ENCODE measurements at places on chromosomes 16 and 17. TPM values are rescaled to one million over a fixed set of nuclear protein-coding genes. Genes with fewer than 3 reads are reported as not detected.

DNA sequence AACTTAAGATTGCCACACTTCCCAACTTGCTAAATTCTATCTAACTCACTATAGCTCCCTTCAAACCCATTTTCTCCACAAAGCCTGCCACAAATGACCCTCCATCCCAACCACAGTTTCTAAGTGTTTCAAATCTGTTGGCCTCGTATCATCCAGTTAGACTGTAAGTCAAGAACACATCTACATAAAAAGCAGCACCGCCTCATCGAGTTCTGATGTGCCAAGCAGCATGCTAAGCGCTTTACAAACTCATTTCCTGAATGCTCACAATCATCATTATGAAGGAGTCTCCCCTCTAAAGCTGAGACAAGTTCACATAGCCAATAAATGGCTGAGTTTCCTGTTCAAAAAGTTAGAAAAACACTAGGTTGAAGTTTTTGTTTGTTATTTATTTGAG is 9.2 kb upstream of the ANKFY1 start:
- DNase-seq: no peak

DNA sequence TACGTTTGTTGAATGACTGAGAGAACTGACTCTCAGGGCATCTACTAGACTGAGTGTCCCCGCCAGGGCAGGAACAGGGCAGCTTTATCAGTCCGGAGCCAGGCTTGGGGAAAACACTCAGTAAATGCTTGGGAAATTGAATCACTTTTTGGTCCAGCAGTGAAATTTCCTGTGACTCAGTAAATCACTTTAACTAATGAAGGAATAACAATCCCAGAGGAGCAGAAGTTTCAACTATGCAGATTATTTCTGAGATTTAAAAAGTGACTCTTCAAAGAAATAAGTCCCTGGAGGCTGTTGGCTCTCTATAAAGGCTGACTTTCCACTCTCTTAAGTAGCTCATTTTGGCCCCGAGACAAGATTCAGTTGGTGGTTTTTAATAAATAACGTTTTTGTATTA is 101.8 kb downstream of the FOXL1 start:
- no peak for DNase-seq

DNA sequence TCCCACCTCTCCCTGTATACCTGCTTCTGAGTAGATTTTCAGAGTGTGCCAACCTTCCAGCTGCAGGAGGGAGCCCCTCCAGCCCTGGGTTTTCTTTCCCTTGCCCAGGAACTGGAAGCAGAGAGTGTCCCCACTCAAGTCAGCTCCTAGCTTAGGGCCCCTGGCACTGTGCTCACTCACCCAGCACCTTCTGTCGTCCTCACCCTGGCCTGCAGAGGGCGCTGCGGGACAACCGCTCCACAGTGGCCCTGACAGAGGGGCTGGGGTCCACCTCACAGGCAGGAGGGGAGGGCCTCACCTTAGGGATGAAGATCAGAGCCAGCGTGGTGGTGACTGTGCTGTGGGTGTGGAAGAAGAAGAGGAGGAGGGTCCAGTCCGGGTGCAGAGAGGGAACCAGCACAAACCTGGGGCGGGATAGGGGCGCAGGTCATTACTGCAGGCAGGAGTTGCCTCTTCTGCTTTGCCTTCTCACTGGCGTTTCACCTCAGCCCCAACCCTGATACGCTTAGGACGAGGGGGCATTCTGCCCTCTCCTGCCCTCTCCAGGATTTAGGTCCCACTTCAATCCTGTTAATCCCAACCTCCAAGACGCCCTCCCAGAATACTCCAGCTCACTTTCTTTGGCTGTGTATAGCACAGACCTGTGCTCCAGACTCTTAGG is 10.0 kb downstream of the GPR179 start:
- DNase-seq: peak; percentile 77

The CD300H gene
- total RNA-seq: not detected

- peak; percentile 34 for DNase-seq
Observed at GRCh38 chr17:55037828-55038227, 69.3 kb downstream of the STXBP4 start.

The NXPH3 gene
- 0.29 TPM for total RNA-seq

GRCh38 chr17:13491491-13491890 is 110.2 kb downstream of the HS3ST3A1 start:
- no peak for DNase-seq

The KREMEN2 gene
- total RNA-seq: 0.22 TPM

DNA sequence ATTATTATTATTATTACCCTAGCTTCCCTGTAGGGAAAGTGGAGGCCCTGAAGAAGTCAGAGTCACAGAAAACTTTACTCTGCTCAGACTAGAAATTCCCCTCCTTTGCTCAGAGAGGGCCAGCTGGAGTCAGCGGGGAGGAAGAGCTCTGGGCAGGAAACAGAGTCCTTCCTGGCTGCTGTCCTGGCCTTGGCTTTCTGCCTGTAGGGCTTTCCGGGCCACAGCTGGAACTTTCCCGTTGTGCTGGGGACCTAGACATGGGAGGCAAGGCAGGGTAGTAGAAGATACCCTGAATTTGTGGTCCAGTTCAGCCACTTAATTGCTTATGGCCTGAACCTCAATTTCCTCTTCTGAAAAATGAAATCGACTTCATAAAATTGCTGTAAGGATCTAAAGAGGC is 14.0 kb upstream of the CCL2 start:
- DNase-seq: no peak

DNA sequence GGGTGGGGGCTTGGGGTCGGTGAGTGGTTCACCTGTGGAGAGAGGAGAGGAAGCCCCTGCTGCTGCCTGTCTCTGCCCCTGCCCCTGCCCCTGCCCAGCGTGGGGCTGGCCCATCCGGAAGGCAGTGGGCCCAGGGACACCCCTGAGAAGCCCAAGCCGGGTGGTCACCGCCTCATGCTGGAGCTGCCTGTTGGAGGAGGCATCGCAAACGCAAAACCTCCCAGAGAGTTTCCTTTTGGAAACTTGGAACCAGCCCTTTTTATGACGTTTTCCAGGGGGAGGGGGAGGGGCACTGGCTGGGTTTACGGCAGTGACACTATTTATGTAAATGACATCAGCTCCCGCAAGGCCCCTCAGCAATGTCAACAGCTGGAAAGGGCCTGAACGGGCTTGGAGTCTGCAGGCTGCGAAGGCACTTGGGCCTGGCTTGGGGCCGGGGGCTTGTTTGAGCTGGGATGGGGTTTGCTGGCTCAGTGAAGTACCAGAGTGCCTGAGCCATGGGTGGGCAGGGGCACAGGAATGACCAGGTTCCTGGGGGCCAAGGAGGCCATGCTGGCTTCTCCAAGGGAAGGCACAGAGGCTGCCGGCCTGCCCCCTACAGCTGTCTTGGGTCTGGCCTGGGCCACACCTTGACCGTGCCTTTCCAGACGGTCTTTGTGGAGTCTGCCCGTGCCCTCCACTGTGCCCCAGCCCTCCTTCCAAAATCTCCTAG is 219.5 kb downstream of the NTN1 start:
- DNase-seq: no peak

DNA sequence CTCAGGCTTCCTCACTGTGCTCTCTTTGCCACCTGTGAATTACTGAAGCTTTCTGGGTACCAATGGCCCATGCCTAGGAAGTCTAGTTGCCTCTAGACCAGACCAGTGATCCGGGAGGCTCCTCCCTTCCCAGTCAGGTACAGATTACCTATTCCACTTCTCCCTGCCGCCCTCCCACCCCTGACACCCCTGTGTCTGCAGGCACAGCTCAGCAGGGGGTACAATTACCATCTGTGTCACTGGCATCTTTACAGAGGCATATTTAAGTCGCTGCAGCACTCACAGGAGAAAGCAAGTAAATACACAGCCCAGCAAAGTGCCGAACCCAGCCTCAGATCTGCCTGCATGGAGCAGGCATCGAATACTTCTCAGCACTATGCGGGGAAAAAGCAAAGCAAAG is 5.3 kb upstream of the WSCD1 start:
- no peak for DNase-seq

- DNase-seq: no peak
Observed at GRCh38 chr17:3818786-3819185, 17.8 kb upstream of the ITGAE start.

The TMEM238L gene
- not detected for total RNA-seq

The CFAP97D1 gene
- 0.07 TPM for total RNA-seq

DNA sequence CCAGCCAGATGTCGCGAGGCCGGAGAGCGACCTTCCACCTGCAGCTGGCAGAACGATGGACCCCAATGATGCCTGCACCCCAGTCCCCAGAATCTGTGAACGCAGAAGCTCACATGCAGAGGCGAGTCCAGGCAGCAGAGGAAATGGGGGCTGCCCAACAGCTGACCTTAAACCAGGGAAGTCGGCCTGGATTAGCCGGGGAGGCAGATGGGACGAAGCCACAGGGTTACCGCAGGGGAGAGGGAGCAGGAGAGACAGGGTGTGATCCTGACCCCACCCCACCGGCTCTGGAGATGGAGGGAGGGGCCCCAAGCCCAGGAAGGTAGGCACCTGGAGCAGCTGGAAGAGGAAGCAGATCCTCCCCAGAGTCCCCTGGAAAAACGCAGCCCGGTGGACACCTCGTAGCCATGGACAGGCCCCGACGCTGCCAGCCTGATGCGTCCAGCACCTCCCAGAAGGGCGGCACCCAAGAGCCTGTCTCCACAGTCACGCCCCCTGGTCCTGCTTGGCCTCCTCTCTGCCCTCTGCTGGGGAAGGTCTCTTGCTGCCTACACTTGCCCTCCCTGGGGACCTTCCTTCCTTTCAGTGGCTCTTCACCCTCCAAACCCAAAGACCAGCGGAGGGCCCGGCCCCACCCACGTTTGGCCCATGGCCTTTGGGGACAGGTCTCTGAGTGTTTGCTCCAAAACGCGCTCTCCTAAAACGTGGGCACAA is 37.3 kb downstream of the PIEZO1 start:
- peak; percentile 59 for DNase-seq

The SDR42E2 gene
- total RNA-seq: 0.14 TPM

- no peak for DNase-seq
Observed at GRCh38 chr17:63078707-63079106, 112.7 kb downstream of the TANC2 start.

The MPV17L gene
- total RNA-seq: 0.47 TPM

GRCh38 chr16:51084074-51084928 is 66.8 kb downstream of the SALL1 start:
- no peak for DNase-seq

GRCh38 chr16:87053016-87053982 is 263.9 kb downstream of the C16orf95 start:
- DNase-seq: no peak

DNA sequence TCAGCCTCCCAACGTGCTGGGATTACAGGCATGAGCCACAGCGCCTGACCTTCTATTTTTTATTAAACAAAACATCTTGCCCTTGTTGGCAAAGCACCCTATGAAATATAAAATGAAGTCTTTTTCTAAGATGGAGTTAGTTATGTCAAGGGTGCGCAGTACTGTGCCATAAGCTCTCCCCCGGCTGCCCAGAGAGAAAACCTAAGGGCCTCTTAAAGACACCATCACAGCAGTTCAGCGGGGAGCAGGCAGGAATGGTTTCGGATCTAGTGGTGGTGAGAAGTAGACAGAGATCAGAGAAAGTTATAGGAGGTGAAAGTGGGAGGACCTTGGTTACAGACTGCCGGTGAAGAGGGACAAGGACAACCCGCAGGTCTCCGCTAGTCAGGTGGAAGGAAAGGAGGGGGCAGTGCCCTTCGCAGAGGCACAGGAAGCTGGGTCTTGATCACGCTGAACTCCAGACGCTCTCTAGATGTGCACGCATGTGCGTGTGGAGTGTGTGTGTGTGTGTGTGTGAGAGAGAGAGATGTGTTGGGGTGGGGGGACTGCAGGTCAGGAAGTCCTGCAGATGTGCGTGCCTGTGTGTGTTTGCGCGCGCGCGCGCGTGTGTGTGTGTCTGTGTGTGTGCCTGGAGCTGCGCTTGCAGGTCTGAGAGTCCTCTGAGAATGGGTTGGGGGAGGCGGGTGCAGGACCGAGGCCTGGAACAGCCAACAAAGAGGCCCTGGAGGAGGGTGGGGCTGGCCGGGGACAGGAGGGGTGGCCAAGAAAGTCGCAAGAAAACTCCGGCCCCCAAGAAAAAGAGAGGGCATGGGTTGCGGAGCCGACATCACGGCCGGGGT is 748 bp upstream of the CMTM3 start:
- peak; percentile 87 for DNase-seq

The PDPR gene
- 19.7 TPM for total RNA-seq

The SNN gene
- total RNA-seq: 9.5 TPM

The KRT27 gene
- total RNA-seq: not detected

GRCh38 chr17:700504-701094 is 14.0 kb downstream of the VPS53 start:
- no peak for DNase-seq

DNA sequence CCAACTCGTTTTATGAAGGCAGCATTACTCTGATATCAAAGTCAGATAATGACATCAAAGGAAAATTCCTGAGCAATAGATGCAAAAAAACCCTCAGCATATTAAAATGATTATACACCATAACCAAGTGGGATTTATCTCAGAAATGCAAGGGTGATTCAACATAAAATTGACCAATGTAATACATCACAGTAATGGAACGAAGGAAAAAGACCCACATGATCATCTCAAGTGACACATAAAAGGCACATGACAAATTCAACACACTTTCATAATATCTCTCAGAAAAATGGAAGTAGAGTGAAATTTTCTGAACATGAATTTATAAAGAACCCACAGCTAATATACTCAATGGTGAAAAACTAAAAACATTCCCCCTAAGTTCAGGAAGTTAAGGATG is 118.8 kb downstream of the ITFG1 start:
- DNase-seq: no peak

DNA sequence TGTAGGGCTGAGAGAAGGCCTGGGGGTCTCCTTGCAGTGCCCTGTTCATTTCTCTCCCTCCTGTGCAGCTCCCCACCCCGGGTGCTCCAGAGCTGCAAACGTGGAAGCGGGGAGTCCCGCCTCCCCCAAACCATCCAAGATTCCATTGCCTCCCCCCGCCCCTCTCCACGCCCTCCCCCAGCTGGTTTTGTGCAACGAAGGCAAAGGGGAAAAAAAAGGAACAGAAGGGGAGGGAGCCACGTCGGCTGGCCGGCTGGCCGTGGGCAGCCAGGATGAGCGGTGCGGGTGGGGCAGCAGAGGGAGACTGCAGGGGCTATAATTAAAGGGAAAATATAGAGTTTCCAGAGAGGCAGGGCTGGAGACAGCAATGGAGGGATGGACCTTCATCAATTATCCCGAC is 1.7 kb upstream of the COL1A1 start:
- DNase-seq: no peak

- DNase-seq: no peak
Observed at GRCh38 chr17:41773190-41773588, 13.3 kb downstream of the JUP start.

The GRIN2A gene
- not detected for total RNA-seq

DNA sequence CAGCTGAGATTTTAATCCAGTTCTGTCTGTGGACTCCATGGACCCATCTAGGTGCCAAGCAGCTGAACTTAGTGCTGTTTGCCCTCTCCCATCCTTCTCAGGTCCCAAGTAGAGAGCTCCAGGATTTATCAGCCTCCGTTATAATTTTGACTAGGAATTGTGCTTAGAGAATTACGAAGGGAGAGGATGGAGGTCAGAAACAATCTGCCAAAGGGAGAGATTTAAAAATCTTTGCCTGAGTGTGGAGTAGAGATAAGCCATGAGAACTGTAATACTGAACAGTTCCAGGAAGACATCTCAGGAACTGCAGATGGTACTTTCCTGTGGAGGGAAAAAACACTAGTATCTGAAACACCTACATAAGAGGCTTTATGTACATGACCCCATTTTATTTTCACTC is 27.0 kb downstream of the CEP95 start:
- DNase-seq: no peak

- DNase-seq: no peak
Observed at GRCh38 chr17:16484445-16485175, 7.4 kb downstream of the LRRC75A start.

The ZMYND15 gene
- total RNA-seq: not detected
